ENCODE measurements at places on chromosomes 5 and 9. TPM values are rescaled to one million over a fixed set of nuclear protein-coding genes. Genes with fewer than 3 reads are reported as not detected.

The HTR4 gene
- total RNA-seq: 0.15 TPM

DNA sequence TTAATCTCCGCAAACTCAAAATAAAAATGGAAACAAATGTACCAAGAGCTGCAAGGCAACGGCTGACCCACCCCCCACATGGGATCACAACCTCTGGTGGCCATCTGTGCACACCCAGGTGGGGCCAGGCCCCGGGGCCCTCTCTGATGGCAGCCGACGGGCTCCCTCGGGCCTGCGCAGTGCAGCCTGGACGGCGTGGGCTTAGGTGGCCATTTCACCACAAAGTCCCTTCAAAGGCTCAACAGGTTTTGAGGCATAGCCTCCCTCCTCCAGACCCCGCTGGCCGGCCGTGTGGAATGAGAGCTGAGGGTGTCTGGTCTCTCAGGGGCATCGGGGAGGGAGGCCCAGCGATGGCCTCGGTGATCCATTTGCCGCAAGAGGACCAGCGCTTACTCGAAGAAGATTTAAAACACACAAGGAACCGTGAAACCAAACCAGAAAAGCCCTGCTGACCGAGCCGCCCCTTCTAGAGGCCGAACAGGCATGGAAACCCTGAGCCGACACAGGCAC, 42.7 kb upstream of the CEP72 start:
- DNase-seq: no peak

The CNTNAP3 gene
- total RNA-seq: not detected

The PCDHA1 gene
- not detected for total RNA-seq

DNA sequence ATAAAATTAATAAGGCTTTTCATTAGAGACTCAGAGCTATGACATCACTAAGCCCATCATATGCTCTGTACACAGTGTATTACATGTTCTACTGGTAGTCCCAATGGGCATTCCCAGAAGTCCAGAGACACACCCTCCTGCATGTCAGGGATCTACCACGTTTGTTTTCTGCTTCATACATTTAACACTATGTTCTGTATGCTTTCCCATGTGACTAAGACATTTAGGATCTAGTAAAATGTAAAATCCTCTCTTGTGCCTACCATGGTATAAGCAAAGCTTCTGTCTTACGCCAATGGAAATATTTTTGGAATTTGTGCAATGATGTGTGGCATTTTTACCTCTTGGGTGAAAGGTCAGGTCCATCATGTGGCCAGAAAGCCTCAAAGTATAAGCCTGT, 192.4 kb downstream of the ADAMTSL1 start:
- DNase-seq: no peak

DNA sequence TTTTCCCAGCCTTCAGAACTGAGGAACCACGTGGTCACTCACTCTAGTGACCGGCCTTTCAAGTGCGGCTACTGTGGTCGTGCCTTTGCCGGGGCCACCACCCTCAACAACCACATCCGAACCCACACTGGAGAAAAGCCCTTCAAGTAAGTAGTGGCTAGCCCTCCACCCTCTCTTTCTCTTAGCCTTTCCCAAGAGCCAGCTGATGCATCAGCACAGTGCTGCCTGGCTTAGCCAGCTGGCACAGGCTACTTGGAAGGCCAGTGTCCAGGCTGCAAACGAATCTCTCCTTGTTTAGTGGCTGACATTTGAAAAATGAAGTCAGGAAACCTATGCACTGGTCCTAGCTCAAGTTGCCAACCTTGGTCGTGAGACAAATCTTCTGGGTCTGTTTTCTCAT, 91.1 kb downstream of the PRDM6 start:
- DNase-seq: no peak

DNA sequence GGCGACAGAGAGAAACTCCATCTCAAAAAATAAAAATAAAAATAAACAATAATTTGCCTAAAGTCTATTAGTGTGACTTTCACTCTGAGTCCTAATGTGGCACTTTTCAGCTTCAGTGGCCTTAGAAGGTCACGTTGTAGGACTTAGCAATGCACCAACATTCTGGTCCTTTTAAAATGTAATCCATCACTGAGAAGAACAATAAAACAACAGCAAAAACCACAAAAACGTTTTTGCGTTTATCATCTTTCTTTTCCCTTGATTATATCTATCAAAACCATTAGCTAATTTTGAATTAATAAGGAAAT, 190.1 kb upstream of the ZNF608 start:
- no peak for DNase-seq

DNA sequence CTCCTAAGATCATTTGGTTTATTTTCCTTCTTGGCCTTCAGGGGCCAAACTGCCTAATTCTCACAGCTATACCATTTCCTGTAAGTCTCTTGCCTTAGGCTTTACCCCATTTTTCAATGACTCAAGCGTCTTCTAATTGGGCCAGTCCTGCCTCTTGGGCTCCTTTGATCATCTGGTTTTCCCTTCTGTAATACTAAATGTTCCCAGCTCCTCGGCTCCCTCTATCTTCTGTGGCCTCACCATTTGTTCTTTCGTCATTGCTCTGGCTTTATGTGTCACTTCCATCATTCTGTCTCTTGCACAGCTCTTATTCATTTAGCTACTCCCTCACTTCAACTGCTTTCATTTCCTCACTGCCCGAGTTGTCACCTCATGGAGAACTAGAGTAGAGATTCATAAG, 14.5 kb upstream of the SPINK7 start:
- DNase-seq: no peak

GRCh38 chr5:36073595-36074216, 7.0 kb upstream of the UGT3A2 start:
- DNase-seq: peak; percentile 28

The SLC6A7 gene
- total RNA-seq: 0.76 TPM

The ANKRD34B gene
- not detected for total RNA-seq

The SCGB3A1 gene
- not detected for total RNA-seq

The PCDHB13 gene
- total RNA-seq: 0.05 TPM

GRCh38 chr9:125970340-125970739, 223.2 kb downstream of the PBX3 start:
- no peak for DNase-seq

DNA sequence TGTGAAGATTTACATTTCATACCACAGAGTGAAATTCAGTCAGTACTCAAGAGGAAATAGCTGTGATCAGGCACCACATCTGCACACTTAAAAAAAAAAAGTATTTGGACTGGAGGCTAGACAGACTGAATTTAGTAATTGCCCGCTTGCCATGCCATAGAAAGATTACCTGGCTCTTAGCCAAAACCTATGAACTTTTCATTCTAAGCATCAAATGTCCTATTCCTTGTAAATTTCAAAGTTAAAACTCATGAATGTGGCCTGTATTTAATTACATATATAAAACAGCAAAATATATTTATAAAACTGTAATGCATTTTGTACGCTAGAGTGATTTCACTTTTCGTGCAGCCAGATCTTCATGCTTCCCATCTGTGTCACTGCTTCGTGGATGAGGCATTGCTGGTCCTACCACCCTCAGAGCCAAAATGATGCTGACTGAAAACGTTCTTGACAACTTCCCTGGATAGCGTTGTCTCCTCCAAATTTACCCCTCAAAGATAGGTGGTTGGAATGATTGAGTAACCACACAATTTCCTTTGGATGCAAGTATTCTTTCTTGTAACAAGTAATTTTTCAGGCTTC, 447.9 kb upstream of the SGCD start:
- no peak for DNase-seq

DNA sequence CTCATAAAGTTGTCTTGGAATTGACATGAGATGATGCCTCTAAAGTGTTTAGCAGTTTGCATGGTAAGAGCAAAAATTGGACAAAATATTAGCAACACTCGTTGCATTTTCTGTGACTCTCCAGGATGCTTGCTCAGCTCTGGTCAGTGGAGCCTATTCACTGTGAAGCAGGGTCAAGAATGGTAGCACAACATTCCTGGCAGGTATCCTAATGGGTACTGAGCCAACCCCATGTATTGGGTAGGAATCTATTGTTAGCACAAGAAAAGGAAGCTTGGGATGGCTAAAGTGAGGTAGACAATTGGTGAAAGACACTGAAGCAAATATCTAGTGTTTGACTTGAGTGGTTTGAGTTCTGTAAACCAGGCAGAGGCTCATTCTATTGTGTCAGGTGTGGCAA, 10.4 kb upstream of the ACTBL2 start:
- peak; percentile 6 for DNase-seq

GRCh38 chr5:154055201-154055600, 16.4 kb downstream of the MFAP3 start:
- no peak for DNase-seq

GRCh38 chr5:80466669-80467485, 21.0 kb upstream of the FAM151B start:
- peak; percentile 68 for DNase-seq

The SLC34A3 gene
- not detected for total RNA-seq

DNA sequence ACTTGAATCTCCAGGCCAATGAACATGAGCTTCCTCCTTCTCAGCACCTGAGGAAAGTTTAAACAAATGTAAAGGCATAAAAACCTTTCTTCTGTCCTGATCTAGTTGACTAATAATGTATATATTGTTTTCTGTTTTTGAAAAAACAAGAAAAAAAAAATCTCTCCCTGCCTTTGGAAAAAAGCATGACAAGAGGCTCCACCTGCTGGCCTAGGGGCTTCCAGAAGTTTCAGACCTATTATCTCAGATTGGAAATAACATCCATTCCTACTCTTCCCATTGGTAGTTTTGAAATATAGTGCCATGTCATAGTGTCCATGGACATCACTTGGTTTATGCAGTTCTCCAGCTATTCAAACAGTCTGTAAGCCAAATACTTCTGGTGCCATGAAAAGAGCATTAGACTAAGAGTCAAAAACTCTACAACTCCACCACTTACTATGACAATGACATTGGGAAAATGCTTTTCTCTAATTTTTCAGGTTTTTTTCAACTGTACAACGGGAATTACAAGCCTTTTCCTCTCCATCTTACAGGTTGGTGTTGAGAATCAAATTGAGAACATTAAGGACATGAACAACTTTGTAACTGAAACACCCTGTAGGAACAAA, 409.6 kb upstream of the MPDZ start:
- peak; percentile 19 for DNase-seq

The SMIM33 gene
- total RNA-seq: not detected

- DNase-seq: no peak
These were observed 27.6 kb downstream of the CEP72 start for GRCh38 chr5:639584-640213.

DNA sequence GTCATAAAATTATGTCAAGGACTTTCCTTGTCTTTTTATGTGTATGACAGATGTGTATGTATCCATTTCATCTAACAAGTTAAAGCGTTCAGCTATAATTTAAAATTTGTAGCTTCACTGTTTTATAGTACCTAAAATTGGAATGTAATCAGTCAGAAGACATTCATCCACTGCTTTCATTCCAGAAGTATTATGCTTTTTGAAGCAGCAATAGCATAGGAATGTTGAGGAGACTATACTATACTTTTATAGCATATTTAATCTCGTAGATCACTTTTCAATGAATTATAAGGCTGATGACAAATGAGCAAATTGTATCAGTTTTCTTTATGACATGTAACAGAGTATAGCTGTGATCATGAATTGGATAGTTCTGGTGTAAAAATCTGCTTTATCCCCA, 6.9 kb downstream of the PCDHGA12 start:
- DNase-seq: no peak

The SPINK6 gene
- not detected for total RNA-seq

The CRHBP gene
- not detected for total RNA-seq

The WDR38 gene
- not detected for total RNA-seq

Data from HT-29 (cell line).